ENCODE measurements at places on chromosomes 3 and 15. TPM values are rescaled to one million over a fixed set of nuclear protein-coding genes. Genes with fewer than 3 reads are reported as not detected.

PIK3CA gene
- total RNA-seq, result 45.5 TPM

EFCC1 gene
- total RNA-seq, result not detected

ELP6 gene
- 28.6 TPM for total RNA-seq

RASA2 gene
- 78.9 TPM for total RNA-seq

DNAJB11 gene
- total RNA-seq, result 38.6 TPM

REC114 gene
- total RNA-seq, result not detected

ITIH1 gene
- not detected for total RNA-seq

NOX5 gene
- 0.06 TPM for total RNA-seq

KLHL6 gene
- total RNA-seq, result 55.9 TPM

MITF gene
- total RNA-seq, result 0.80 TPM

KY gene
- not detected for total RNA-seq

PTPRG gene
- total RNA-seq, result not detected

HEXA gene
- 84.6 TPM for total RNA-seq

DNA sequence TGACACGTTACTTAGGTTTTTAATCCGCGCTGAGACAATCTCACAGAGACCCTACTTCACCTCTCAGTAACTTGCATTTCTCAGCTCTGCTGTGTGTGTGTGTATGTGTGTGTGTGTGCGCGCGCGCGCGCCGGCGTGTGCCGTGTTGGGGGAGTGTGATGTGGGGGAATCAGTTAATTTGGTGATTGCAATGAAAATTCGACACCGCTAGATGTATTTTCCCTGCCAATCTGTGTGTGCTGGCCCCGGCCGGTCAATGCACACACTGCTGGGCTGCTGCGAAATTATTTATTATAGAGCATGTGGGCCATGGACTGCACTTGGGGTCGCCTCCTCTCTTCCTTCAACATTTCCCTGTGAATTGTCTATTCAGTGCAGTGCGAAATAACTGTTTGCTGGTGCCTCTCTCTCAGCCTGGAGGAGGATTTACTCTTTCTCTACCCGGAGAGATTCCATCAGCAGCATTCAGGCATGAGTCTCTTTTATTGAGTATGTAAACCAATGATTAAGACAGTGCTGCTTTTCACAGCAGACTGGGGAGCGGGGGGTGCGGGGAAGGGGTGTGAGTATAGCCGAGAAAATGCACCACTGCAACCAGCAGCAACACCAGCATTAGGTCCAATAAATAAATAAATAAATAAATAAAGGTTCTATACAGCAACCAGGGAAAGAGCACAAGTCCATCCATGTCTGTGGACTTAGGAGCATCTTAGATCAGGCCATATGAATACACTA lies 2.9 kb downstream of the CADM2 start:
- DNase-seq, result peak; percentile 15

DNA sequence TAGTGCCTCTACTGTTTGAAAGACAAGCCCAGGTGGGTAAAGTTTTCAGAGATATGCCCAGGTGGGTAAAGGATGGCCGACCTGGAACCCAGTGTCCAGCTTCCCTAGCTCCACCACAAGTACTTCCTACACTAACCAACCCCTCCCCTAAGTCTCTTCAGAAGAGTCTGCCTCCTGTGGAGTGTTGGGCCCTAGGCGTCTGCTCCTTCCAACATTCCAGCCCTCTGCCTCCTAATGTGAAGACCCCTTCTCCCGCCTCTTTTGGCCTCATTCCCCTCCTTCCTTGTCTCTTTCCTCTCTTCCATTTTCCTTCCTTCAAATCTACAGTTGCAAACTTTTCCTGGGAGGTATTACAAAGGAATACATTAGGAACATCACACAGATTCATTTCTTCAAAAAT lies 38.6 kb downstream of the CNTN3 start:
- no peak for DNase-seq

DNA sequence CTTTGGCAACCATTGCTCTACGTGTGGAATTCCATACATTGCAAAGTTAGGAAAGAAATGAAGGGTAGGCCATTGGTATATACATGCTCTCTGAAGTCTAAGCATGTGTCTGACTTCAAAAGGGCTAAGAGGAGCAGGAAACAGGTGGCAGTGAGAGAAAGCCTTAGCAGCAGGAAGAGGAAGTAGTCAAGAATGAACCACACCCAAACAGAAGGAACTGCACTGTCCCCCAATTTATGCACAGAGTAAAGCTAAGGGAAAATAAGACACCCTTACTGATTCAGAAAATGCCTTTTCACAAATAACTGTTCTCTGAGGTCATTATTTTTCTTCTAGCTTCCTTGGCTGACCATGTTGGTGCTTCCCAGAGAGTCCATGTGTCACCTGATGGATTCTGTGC lies 575.4 kb downstream of the NTRK3 start:
- no peak for DNase-seq

DNA sequence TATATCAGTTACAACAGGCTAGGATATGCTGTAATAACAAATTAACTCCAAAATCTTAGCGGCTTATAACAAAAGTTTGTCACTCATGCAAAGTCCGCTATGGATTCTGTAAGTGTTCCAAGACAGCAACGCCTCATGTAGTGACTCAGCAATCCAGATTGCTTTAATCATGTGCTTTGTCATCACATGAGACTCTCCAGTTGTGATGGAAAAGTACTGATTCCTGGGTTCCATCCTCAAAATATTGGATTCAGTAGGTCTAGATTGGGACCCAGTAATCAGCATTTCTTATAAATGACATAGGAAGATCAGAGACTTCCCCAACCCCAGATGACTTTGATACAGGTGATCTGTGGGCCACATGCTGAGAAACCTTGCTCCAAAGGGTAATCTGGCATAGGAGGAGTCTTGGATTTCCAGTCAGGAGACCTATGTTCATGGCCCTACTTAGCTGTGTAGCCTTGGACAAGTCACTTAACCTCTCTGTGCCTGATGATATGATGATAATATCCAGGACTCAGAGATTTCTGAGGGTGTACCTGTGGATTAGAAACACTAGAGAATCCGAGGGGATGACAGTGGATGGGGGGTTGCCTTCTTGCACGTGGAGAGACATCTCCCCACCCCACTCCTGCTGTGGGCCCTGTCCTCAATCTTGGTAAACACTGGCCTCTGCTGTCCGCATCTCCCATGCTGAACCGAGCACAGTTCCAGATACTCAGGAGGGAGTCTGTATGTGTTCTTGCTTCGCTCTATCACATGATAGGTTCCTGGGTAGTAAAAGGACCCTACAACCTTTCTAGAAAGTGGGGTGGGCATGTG lies 65.5 kb downstream of the CORO2B start:
- DNase-seq, result no peak

DNA sequence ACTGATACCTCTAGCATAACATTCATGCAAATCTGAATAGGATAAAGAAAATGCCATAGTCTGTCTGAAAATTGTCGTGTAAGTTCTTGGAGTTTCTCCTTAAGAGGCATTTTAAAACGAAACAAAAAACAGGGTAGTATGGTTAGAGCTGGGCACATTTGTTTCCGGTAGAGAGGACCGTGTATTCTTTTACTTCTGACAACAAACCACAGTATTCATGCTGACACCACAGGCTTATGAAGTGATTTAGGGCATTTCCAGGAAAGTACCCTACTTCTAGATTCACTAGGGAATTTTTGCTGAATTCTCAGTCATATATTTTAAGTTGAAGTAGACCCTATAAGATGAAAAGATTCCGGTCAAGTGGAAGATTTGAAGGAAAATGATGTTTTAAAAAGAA lies 541.3 kb downstream of the UNC13C start:
- DNase-seq, result peak; percentile 4

- no peak for DNase-seq
These were observed 6.6 kb downstream of the EHD4 start for GRCh38 chr15:41965441-41966413.

DNA sequence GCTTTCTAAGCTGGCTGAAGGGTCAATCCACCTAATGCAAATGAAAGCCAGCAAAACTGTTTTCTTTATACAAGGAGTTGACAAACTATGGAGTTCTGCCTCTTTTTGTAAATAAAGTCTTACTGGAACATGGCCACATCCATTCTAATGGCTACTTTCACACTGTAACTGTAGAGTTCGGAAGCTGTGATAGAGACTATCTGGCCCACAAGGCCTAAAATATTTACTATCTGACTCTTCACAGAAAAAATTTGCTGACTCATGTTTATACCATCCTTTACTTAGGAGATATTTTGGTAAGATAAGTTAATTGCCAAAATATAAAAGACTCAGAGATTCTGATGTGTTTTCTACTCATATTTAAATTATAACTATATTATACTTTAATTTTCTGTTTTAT lies 93.7 kb upstream of the GK5 start:
- no peak for DNase-seq

DNA sequence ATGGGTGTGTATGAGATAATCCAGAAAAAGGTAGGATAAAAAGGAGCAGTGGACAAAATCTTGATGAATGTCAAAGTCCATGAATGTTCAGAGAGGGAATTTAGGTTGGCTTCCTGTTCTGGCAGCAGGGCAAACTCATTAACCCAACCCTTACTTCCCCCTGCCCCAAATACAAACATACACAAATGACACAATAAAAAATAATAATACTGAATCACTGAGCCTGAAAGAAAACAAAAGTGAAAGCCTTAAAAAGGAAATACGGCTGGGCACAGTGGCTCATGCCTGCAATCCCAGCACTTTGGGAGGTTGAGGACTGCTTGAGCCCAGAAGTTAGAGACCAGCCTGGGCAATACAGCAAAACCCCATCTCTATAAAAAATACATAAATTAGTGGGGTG lies 62.9 kb downstream of the GPR176 start:
- no peak for DNase-seq

DNA sequence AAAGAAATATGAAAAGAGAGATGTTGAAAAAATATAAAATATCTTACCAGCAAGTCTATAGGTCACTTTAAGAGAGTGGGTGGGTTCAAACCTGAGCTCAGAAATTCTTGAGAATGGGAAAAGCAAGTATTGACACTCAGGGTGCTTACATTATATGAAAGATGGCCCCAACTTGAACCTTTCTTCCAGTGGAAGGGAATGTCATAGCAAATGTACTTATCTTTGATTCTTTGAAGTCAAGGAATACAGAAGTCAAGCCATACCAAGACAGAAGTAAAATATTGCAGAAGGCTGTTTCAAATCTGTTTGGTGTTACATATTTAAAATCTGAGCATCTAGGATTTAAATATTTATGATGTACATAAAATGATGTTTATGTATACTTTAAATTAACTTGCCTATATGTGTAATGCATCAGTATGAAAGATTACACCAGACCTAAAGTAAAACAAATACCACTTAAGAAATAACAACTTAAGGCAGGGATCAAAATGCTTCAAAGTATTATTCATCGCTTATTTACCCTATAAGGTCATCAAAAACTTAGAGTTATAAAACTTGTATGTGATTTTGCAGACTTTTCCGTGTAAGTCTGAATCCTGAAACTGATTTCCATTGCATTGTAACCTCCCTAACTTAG lies 8.7 kb downstream of the MME start:
- DNase-seq, result no peak

DNA sequence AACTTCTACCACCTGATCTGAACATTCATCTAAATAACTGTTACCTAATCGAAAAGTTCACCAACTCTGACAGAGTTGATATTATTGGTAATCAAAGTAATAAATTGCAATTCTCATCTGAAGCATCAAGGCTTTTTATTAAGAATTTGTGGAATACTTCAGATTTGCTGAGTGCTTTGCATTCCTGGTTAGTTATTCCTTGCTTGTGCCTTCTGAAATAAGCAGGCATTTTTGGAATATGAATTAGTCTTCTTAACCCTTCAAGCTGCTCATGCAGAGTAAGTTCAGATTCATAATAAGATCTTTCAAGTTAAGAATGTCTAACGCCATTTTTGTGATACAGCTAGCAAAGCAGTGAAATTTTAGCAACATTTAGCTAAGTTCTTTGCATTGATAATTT lies 188.5 kb downstream of the ALCAM start:
- DNase-seq, result no peak

DNA sequence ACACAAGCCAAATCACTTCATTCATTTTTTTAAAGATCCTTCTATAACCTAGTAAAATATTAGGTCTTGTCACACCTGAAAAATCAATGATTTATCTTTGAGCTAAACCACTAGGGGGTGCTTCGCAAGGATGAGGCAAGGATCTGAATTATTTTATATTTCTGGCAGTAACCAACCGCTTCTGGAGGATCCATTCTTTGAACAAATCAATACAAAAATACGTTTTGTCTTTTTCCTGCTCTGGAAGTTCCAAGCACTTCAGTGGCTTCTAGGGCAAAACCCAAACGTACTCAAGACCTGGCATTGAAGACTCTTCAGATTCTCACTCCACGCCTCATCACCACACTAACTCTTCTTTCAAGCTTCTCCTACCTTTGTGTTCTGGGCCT lies 486 bp downstream of the LSG1 start:
- peak; percentile 63 for DNase-seq

- DNase-seq, result no peak
These were observed 85.9 kb upstream of the IL12A start for GRCh38 chr3:159902546-159903314.

GRCh38 chr3:158105119-158105709 lies 1.0 kb downstream of the SHOX2 start:
- DNase-seq, result no peak

GRCh38 chr15:37019479-37020433 lies 80.6 kb downstream of the MEIS2 start:
- DNase-seq, result no peak

DNA sequence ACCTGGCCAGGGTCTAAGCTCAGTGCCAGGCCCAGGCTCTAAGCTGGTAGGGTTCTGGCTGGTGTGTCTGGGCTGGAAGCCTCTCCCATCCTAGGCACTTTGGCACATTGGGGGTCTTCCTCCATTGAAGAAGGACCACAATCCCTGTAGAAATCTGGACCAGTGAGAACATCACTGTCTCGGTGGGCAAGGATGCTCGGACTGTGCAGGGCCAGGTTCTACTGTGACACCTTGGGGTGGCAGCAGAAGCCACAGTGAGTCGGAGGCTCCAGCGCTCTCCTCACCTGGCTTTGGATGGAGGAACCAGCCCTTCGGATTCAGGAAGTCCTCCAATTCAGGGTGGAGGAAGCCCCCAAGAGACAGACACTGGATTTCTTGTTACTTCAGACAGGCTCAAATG lies 17.5 kb upstream of the HCN4 start:
- DNase-seq, result no peak

DNA sequence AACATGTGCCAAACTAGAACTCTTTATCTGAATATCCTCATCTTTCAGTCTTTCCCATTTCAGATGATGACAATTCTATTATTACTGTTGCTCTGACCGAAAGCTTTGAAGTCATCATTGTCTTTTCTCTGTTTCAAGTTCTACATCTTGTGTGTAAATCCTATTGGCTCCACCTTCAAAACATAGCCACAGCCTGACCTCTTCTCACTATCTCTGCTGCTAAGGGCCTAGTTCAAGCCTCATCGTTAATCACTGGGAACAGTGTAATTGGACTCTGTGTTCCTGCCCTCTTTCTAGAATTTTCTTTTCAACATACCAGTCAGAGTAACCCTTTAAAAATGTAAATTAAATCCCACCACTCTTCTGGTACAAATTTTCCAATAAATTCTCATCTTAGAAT lies 105.1 kb downstream of the OXSM start:
- DNase-seq, result no peak

- no peak for DNase-seq
These were observed 163.8 kb upstream of the ARHGEF26 start for GRCh38 chr3:153957421-153957820.
